ENCODE measurements at places on chromosomes 7 and 10.

DNA sequence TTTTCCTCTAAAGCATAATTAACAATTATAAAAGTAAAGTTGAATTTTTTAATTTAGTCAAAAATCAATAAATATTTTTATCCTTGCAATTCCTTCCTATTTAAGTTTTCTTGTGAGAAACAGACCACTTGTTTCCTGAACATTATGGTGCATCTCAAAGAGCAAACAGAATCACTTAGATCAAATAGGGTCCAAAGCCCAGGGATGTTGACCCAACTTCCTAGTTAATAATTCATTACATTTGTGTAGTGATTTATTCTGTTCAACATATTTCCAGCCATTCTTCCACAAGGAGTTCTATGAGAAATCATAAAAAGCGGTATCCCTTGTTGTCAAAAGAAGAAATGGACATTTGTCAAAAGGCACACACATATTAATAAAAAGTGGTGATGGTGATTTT, 315.6 kb downstream of the LRRTM3 start:
- DNase-seq, result no peak

DNA sequence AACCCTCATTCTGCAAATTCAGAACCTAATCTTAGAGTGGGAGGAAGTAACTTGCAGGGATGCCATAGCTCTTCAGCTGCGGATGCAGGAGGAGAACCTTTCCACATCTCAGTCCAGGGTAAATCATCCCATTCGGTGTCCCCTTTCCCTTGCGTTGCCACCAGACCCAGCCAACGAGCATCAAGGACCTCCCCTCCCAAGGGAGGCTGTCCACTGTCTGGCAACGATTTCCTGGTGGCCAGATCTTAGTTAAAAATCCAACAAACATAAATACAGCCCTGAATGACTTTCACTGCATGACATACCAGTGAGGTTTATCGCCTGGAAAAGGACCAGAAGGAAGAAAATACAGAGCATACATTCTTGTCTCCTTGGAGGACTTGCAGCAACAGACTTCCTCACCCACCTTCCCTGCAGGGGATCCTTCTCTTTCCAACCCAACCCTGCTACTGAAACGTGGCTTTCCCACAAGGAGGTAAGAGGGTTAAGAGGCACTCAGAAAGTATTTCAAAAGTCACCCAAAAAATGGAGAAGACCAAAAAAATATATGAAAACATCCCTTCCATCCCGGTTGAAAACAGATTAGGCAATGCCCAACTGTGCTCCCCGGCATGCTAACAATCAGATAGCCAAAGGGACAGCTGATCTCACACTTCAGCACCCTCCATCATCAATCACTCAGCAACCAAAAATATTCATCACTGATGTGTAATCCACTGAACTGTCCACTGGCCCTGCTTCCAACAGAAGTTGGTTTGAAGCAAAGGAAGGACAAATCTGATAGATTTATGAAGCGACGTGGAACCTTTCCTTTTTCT, 206.6 kb downstream of the TNS3 start:
- no peak for DNase-seq

GRCh38 chr7:144776447-144776846, 59.4 kb downstream of the TPK1 start:
- DNase-seq, result no peak

- peak; percentile 92 for DNase-seq
These were observed 967 bp upstream of the GLI3 start for GRCh38 chr7:42237811-42238541.

GRCh38 chr10:33422471-33423153, 88.1 kb upstream of the NRP1 start:
- DNase-seq, result no peak

DNA sequence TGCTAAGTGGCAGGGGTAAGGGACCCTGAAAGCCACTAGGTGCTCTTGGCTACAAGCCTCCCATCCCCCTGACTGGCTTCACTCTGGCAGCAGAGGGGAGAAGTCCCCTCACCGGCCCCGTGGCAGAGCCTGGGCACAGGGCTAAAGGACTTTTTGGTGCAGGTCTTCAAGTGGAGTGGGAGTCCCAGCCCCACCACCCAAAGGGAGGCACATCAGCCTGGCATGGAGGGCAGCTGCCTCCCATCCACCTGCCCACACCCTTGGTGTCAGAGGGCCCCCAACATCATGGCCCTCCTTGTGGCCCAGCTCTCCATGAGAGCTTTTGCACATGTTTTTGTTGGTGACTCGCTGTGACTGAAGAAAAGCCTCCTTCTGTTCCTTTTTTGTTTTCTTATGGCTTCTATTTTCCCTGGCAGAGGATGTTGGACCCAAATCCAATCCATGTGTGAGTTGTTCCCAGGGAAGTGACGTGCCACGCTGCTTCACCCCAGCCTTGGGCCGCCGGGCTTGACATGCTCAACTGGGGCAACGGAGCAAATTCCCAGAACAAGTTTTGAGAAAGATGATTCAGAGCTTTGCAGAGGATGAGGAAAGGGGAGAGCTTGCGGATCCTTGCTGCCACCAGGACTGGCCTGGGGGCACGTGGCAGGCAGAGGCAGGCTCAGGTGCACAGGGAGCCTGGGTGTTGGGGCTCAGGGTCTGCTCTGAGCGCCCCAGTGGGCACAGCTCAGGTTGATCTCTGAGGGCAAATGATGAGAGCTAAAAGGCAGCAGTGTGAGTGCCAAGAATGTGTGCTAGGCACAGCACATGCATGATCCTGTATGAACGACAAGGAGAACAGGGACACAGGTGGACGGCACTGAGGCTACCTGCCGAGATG, 1.9 kb upstream of the AEBP1 start:
- no peak for DNase-seq

GRCh38 chr7:120873401-120873800, 15.5 kb upstream of the TSPAN12 start:
- no peak for DNase-seq

DNA sequence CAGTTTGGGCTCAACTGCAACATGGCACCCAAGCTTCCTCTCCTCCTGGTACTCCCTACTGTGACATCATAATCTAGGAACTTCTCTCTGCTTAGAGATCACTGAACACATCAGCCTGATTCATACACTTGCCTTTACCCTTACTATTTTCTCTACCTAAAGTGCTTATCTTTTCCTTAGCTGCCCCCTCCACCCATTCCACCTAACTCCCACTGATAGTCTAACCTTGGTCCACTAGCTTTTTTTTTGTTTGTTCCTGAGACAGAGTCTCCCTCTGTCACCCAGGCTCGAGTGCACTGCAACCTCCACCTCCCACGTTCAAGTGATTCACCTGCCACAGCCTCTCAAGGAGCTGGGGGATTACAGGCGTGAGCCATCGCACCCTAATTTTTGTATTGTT, 15.9 kb downstream of the CUL2 start:
- DNase-seq, result no peak

DNA sequence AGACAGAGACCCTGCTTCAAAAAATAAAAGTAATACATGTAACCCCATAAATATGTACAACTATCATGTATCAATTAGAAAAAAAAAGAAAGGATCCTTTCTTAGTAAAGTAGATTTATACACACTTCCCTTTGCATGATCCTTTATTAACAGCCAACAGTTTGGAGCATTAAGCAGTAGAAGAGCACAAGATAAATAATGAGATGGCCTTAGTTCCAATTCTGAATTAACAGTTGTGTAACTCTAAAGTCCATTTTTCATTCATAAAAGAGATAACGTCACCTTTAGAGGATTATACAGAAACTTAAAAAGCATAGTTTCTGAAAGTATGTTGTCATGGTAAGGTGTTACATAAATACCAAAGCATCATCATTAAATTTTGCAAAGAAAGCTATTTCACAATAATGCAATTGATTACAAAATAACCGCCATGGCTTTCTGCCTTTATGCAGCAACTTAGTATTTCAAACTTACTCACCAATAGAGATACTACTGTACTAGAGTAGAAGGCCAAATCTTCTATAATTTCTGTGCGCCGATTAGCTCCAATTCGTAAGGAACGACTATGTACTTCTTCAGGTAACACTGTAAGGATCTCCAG, 40.3 kb downstream of the TNPO3 start:
- DNase-seq, result no peak

DNA sequence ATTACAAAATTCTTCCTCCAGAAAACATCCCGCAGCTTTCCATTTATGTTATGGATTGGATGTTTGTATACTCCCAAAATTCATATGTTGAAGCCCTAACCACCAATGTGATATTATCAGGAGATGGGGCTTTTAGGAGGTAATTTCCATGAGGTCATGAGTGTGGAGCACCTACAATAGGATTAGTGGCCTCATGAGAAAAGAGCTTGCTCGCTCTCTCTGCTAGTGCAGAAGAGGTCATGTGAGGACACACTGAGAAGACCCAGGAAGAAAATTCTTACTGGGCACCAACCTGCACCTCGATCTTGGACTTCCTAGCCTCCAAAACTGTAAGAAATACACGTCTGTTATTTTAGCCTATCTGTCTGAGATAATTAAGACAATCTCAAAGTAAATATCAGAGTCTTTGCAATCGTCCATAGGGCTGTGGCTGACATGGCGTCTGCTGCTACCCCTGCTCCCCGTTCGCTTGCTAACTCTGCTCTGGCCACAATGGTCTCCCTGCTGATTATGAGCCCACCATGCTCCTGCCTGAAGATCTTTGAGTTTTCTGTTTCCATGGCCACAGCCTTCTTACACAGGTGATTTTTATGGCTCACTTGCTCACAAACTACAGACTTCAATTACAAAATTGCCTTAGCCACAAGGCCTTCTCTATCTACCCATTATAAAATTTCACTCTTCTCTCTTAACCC, 333.3 kb downstream of the CACNA2D1 start:
- DNase-seq, result no peak

DNA sequence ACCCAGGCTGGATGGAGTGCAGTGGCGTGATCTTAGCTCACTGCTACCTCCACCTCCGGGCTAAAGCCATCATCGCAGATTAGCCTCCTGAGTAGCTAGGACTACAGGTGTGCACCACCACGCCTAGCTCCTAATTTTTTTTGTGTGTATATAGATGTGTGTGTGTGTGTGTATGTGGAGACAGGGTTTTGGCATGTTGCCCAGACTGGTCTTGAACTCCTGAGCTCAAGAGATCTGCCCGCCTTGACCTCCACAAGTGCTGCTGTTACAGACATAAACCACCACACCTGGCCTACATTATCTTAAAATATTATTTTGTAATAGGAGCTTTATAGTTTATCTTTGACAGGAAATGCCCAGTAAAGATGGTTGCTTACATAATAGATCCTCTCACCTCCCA, 25.0 kb downstream of the FOXP2 start:
- no peak for DNase-seq

DNA sequence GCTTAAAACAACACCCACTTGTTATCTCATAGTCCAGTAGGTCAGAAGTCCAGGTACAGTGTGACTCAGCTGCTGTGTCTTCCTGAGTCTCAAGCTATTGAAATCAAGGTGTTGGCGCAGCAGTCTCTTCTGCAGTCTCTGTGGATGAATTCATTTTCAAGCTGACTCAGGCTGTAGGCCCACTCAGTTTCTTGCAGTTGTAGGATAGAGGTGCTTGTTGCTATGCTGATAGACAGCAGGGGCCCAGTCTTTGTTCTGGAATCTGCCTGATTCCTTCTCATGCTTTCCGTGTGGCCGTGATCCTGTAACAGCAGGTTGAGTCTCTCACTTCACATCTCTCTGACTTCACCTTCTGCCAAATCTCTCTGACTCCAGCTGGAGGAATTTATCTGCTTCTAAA, 400.4 kb upstream of the POM121L12 start:
- DNase-seq, result no peak

DNA sequence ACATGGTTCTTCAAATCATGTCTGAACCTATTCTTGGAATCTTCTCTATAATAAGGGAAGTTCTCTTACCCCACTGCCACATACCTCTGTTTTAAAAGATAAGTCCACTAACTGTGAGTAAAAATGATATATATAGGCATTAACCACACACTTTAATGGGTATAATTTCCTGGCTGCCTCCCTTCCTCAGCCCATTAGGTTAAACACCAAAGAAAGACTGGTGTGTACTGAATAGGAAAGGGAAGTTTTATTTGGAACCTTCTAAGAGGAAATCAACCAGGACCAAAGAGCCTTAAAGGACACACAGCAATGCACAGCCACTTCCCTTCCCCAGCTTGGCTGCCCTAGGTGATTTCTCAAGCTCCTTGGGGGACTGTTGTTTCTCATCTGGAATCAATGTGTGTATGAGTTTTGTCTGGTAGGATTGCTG, 5.0 kb upstream of the WBP1L start:
- no peak for DNase-seq

GRCh38 chr10:104139221-104139620, 17.2 kb downstream of the SFR1 start:
- DNase-seq, result no peak

DNA sequence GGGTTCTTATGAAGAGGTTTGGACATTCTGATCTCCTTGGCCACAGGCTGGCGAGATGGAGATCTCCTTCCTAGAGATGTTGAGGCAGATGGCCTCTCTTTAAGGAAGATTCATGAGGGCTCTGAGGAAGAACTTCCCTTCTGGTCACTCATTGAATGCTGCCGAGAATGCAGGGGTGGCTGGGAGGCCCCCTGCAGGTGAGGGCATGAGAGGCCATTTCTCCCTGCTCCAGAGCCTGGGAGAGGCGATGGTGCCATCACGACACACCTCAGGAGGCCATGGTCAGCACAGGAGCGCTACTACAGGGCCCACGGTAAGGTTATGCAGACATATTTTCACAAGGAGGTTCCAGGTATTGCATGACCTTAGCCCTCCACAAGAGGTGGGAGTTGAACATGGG, 40.2 kb downstream of the CXCL12 start:
- no peak for DNase-seq

Data from ovary (tissue), 10 donors.